Muscle of back (tissue), 13 donors: ENCODE measurements at places on chromosomes 16 and 17.

DNA sequence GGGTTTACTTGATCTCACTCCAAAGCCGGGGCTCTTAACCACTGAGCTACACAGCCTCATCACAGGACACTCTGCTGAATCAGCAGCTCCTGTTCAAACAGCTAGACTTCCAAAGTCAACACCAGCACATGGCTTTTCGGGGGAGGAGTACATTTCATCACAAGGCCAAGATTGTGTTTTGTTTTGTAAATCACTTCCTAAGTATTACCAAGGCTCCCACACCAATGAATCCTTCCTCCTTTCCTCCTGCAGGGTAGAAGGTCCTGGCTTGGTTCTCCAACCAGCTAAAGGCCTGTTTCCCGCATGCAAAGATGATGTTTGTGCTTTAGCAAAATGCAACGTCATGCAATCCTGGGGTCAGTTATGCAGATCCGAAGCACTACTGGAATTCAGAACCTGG is 152.5 kb downstream of the XYLT1 start:
- DNase-seq, result no peak

- no peak for DNase-seq
These were observed 2.4 kb upstream of the PERCC1 start for GRCh38 chr16:1428511-1428910.

DNA sequence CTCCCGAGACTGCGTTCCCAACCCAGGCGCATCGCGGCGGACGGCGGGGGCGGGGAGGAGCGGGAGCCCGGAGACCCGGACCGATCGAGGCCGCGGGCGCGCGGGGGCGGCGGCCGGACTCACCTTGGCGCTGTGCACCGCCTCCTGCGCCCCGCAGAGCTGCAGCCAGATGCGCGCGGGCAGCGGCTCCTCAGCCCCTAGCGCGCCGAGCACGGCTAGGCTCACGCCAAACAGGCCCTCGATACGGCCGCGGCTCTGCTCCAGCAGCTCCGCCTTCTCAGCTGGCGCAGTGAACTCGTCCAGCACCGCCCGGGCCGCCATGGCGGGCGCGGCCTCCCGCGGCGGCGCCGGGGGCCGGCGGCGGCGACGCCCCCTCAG is 339 bp downstream of the N4BP1 start:
- peak; percentile 40 for DNase-seq

- DNase-seq, result no peak
These were observed 31.3 kb upstream of the DDX52 start for GRCh38 chr17:37674511-37674910.
